ENCODE measurements at places on chromosomes 2 and 18.

DNA sequence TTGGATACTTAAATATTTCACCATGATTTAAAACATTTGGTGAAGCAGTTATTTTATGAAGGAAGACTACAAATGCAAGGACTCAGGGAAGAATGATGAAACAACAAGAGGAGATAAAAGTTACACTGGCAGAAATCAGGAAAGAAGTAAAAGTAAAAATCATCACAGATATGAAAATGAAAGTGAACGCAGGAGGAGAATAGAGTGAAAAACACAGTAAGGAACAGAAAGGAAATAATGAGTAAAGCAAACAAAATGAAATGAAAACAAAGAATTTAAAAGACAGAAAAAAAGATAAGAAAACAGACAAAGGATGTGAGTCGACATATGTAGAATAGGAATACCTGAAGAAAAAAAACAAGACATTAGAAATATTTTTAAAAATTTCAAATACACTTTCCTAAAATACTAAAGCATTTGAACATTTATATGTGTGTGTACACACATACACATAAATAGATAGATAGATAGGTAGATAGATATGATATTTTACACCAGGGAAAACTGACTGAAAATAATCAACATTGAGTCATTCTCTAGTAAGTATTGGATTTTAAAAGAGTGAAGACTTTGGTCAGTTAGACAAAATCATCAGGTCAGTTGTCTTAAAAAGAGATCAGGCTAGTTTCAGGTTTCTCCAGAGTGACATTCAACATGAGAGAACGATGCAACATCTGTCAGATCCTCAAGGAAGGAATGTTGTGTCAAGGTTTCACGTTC lies 12.1 kb upstream of the KDSR start:
- DNase-seq = no peak

DNA sequence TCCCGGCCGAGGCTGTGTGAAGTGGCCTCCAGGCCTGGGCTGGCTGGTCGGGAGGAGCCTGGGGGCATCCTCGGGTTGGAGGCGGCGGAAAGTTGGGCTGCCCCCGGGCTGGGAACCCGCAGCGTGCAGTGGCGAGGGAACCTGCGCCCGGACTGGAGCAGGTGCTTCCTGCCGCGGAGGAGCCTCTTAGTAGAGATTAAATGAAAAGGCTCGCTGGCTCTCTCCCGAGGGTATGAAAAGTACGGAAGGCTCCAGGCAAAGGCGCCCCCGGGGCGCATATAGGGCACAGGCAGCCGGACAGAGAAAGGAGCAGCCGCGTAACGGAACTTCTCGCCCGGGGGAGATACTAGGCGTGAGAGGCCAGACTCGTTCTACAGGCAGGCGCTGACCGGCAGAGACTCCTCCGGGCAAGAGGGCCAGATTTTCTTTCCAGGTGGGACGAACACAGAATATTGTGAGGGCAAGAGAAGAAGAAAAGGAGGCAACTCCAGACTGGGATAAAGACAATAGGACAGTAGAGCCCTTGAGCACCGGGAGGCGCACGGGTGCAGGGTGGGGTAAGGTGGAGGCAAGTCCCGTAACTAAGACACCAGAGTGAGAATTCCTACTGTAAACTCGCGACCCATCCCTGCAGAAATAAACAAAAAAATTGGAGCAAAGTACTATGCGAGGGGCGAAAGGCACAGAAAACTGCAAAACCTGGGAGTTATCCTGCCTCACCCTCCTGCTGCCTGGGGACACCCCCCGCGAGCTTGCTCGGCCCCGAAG lies 816 bp downstream of the CDH2 start:
- no peak for DNase-seq

DNA sequence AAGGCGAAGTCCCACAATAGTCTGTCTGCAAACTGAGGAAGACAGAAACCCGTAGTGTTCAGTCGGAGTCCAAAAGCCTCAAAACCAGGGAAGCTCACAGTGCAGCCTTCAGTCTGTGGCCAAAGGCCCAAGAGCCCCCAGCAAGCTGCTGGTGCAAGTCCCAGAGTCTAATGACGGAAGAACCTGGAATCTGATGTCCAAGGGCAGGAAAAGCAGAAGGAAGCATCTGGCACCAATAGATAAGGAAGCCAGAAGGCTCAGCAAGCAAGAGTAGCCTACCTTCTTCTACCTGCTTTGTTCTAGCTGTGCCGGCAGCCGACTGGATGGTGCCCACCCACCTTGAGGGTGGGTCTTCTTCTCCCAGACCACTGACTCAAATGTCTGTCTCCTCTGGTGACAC lies 21.8 kb downstream of the CFAP210 start:
- DNase-seq = no peak

- no peak for DNase-seq
Measured at GRCh38 chr18:32889615-32890593, 117.1 kb upstream of the KLHL14 start.

- DNase-seq = no peak
Measured at GRCh38 chr2:98301469-98301868, 44.8 kb upstream of the CNGA3 start.

DNA sequence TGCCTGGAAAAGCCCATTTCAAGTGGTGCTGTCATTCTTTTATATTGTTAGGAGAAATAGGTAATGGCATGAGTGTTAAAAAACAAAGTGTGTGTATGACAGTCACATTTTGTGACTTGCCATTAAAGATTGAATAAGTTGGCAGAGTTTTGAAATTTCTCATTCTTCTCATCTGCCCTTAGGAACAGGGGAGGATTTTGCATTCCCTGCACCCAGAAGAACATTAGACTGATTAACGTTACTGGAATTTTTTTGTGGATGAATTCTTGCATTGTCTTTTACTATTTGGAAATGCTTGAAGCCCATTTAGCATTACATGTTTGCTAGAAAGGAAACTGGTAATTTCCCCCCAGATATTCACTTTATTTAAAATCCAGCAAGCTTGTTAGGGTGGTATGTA lies 162.2 kb downstream of the BABAM2 start:
- no peak for DNase-seq

GRCh38 chr2:207341804-207342203 lies 176.1 kb upstream of the KLF7 start:
- DNase-seq = no peak

GRCh38 chr2:233492751-233493150 lies 73.8 kb downstream of the USP40 start:
- DNase-seq = no peak
